ENCODE measurements at places on chromosomes 16 and 17.

DNA sequence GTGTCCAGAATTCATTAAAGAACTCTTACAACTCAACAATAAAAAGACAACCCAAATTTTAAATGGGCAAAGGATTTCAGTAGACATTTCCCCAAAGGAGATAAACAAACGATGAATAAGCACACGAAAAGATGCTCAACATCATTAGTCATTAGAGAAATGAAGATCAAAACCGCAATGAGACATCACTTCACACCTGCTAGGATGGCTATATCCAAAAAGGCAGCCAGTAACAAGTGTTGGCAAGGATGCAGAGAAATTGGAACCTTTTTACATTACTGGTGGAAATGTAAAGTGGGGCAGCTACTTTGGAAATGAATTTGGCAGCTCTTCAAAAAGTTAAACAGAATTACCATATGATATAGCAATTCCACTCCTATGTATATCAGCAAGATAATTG is 42.0 kb downstream of the PITPNM3 start:
- no peak for DNase-seq

- DNase-seq, result no peak
These were observed 123.7 kb upstream of the AXIN2 start for GRCh38 chr17:65685110-65685509.

DNA sequence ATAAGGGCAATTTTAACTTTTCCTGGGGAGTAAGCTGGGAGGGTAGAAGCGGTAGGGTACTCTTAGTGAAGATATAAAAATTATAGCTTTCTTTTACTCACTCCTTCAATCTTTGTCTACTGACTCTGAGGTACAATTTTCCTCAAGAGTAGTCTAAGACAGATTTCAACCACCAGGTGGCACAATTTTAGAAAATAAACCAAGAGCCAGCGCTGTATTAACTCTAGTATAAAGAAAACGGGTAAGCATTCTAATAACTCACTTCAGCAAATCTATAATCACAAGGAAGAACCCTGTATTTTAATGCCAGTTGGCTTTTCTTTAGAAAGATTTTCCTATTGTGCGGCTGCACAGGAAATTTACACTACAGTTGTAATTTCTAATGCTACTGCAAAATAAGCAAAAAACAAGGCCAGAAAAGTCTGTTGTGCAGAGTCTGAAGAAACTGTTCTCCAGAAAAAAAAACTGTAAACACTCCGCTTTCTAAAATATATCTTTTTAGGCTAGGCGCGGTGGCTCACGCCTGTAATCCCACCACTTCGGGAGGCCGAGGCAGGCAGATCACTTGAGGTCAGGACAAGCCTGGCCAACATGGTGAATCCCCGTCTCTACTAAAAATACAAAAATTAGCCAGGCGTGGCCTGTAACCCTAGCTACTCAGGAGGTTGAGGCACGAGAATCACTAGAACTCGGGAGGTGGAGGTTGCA is 1.9 kb downstream of the CMC2 start:
- peak; percentile 28 for DNase-seq

DNA sequence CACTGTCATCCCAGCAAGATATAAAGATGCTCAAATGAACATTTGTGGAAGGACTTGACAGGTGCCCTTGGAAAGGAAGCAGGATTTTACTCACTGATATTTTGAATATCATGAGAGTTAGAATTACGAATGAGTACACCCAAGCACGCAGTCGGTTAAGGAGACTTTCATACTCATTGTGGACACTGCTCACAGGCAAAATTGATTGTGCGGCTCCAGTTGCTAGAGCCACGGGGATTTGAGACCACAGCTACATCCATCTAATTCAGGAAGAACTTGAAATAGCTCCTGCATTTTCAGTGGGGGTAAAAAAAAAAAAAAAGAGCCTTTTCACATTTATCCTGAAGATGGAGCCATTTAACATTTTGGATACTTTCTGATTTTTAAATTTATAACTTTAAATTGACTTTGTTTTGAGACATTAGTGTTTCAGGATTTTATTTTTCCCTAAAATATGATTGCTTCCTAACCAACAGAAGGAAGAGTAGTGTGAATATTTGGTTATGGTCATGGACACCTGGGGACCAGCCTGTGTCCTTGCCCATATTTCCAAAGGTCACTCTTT is 1080.1 kb upstream of the EEF2KMT start:
- no peak for DNase-seq

- DNase-seq, result no peak
These were observed 56.4 kb downstream of the MPRIP start for GRCh38 chr17:17098551-17099179.

- DNase-seq, result no peak
These were observed 273.4 kb downstream of the CPPED1 start for GRCh38 chr16:12530302-12530701.

DNA sequence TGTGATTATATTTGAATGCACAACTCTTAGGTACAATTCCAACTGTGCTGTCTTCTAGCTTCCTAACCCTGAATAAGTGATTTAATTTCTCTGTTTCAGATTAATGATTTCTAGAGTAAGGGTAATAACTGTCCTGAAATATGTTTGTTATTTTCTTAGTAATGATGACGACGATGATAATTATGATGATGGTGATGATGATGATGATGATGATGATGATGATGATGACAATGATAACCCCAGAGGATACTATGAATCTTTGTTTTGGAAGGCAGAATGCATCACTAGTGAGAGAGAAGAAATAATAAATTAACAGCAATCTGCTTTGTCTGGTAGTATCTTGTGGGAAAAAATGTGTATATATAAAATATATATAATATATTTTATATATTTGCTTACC is 317.1 kb upstream of the CDH8 start:
- no peak for DNase-seq

GRCh38 chr16:9846362-9847099 is 335.7 kb downstream of the GRIN2A start:
- DNase-seq, result no peak

GRCh38 chr16:77974883-77975282 is 47.5 kb upstream of the CLEC3A start:
- no peak for DNase-seq

GRCh38 chr17:79022507-79022991 is 1.4 kb upstream of the C1QTNF1 start:
- no peak for DNase-seq

- DNase-seq, result no peak
These were observed 26.9 kb downstream of the TK2 start for GRCh38 chr16:66522816-66523590.

GRCh38 chr17:74808714-74809430 is 32.7 kb upstream of the NAT9 start:
- DNase-seq, result no peak

DNA sequence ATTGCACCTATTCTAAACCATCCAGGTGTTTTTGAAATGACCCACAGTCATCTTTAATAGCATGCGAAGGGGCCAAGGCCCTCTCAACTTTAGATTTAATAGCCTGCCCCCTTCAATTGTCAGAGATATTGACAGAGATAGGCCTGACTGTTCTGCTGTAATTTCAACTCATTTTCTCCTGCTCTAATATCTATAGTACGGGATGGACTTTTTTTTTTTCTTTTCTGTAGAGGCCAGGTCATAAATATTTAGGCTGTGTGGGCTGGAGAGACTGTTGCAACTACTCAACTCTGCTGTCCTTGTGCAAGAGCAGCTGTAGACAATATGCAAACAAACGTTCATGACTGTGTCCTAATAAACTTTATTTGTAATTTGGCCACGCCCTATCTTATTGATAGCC is 24.7 kb upstream of the KRT20 start:
- no peak for DNase-seq

- no peak for DNase-seq
These were observed 15.0 kb downstream of the TBKBP1 start for GRCh38 chr17:47708864-47709541.

DNA sequence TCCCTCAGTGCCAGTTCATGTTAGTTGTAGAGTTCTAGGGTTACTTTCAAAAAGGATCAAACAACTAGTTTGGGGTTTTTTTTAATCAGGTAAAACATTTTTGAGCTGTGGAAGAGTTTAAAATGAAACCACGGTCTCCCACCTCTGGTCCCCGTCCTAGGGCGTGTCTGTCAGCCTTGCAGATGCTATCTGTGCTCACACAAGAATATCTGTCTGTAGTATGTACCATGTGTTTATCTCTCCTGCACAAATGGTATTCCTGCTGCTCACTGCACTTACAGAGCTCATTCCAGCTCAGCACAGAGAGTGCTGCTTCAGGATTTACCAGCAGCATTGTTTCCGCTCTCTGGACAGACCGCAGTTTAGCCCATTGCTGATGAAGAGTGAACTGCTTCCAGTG is 38.9 kb downstream of the UBN1 start:
- no peak for DNase-seq

DNA sequence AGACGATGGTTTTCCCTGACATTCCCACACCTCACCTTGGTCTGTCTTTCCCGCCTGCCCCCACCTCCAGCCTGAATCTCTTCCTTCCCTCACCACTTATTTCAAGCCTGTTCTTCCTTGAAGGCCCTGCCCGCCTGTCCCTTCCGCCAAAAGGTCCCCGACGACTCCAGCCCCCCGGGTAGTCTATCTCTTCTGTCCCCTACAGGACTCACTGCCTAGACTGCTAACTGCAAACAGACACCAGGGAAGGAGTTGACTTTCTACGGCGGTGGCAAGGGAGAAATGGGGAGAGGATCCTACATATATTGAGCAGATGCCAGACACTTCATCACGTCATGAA is 53.7 kb downstream of the NT5M start:
- DNase-seq, result no peak

GRCh38 chr16:48277158-48277557 is 29.8 kb upstream of the ABCC11 start:
- DNase-seq, result no peak

GRCh38 chr17:78957128-78957527 is 22.6 kb downstream of the LGALS3BP start:
- DNase-seq, result no peak

GRCh38 chr17:78517421-78517820 is 59.8 kb downstream of the DNAH17 start:
- DNase-seq, result no peak

DNA sequence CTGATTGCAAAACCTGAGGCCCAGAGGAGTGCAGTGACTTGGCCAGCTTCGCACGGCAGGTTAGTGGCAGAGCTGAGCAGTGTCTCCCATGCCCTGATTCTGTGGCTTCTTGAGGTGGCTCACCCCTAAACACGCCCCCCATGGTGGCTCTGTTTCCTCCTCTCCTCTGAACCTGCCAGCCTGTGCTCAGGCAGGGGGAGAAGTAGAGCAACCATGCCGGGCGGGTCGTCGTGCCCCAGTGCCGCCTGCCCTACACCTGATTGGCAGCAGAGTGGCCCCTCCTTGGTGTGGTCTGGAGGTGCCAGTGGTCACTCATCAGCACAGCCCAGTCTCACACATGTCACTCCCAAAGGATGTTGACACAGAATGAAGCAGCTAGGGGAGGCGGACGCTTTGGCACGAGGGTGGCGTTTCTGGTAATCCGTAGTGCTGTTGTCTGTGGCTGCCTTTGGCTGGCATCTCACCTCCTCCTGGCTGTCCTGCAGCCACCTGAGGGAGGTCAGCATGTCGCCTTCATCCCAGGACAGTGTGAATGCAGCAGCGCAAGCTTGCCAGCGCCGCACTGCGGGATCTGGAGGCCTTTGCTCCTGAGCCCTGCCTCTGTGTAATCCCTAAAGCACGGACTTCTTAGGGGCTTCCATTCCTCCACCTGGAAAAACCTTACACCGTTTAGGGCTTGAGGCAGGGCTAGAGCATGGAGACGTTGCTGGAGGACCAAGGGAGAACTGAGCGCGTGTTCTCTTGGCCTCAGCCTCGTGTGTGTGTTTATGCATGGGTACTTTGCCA is 294.7 kb downstream of the SEC14L1 start:
- no peak for DNase-seq

- DNase-seq, result no peak
These were observed 140.2 kb downstream of the MSI2 start for GRCh38 chr17:57396511-57396921.

DNA sequence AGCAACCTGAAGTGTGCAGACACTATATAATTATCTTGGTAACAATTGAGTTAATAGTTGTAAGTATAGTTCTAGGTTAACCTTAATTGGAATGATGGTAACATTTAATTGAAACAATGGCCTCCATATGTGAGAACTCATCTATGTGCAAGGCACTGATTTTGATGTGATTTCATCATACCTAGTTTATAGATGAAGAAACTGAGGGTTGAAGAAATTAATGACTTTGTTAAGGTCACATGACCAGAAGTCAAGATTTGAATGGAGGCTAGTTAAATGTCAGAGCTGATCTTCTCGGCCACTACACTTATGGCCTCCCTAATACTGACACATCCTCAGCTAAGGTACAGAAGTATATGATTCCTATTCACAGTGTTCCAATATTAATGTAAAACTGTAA is 128.2 kb upstream of the PSMD7 start:
- DNase-seq, result no peak

DNA sequence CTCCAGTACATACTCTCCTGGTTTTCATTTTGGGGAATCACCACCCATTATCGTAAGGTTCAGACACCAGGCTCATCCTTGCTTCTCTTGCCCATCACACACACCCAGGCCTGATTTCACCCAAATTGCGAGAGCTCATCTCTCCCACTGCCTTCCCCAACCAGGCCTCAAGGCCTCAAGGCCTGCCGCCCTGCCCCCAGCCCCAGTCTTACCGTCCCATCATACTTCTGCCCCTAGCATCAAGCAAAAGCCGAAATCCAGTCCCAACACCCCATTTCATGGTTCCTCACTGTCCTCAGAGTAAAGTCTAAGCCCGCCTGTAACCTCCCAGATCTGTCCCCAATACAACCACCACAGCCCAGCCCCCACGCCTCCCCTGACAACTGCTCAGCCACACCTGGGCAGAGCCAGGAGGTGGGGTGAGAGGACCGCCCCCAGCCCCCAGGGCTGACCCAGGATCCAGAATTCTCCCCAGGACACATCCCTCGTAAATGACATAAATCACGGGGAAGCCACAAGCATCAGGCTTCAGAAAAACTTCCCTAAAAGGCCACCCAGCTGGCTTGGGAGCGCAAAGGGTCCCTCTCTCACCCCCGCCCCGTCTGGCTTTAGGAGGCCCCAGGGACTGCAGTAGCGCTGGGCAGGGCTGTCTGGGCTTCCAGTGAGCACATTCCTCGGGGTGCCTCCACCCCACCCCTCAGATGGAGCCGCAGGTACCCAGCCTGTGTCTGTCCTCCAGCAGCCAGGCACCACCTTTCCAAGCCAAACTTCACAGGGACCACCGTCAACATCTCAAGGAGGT is 9.6 kb upstream of the P2RX1 start:
- no peak for DNase-seq

- DNase-seq, result no peak
These were observed 4.1 kb upstream of the UBALD1 start for GRCh38 chr16:4618645-4619418.

- no peak for DNase-seq
These were observed 1.5 kb downstream of the IRX5 start for GRCh38 chr16:54932021-54932660.

- no peak for DNase-seq
These were observed 83.1 kb downstream of the RTN4RL1 start for GRCh38 chr17:1942066-1942365.

GRCh38 chr17:3474212-3474611 is 1.6 kb upstream of the ASPA start:
- DNase-seq, result no peak

GRCh38 chr17:63365366-63366240 is 80.5 kb downstream of the CYB561 start:
- DNase-seq, result no peak

- DNase-seq, result no peak
These were observed 1.4 kb upstream of the RAC3 start for GRCh38 chr17:82029990-82030469.

- no peak for DNase-seq
These were observed 1.0 kb upstream of the TTYH2 start for GRCh38 chr17:74212209-74212912.

GRCh38 chr16:1323296-1324239 is 9.9 kb upstream of the BAIAP3 start:
- DNase-seq, result no peak

Data from HTR-8/SVneo (cell line).